ENCODE measurements at places on chromosomes 16 and 17.

- peak; percentile 72 for DNase-seq
These were observed 134.8 kb downstream of the HS3ST2 start for GRCh38 chr16:22948603-22949368.

DNA sequence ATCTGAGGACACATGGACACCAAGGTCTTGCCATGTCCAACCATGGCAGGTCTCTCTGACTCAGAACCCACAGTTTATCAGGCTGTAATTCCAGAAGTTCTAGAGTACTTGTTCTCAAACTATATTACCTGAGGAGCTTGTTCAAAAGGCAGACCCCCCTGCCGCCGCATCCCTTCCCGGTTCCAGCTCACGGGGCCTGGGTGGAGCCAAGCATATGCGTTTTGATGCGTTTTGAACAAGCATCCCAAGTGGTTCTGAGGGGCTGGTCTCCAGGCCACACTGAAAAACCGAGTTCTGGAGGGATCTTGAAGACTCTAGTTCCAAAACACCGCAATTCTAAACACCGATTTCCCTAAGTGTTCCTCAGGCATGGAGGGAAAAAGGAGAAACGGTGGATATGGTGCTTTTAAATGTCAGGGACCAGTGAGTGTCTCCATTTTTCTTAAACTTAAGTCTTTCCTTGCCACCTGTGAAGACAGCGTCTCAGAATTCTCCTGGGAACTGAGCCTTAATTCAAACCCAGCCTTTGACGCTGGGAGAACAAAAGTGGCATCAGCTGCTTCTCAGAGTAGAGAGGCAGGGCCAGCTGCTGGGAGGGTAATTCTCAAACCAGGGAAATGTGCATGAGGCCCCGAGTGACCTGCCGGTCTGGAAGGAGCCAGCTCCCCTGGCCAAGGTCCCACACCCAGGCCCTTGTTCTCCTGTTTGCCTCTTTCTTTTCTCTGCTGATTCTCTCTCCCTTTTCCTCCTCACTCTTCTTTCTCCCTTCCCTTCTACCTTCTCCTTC lies 84.4 kb upstream of the PLCG2 start:
- DNase-seq = no peak

- DNase-seq = no peak
These were observed 1.4 kb upstream of the ST6GALNAC1 start for GRCh38 chr17:76644995-76645394.

DNA sequence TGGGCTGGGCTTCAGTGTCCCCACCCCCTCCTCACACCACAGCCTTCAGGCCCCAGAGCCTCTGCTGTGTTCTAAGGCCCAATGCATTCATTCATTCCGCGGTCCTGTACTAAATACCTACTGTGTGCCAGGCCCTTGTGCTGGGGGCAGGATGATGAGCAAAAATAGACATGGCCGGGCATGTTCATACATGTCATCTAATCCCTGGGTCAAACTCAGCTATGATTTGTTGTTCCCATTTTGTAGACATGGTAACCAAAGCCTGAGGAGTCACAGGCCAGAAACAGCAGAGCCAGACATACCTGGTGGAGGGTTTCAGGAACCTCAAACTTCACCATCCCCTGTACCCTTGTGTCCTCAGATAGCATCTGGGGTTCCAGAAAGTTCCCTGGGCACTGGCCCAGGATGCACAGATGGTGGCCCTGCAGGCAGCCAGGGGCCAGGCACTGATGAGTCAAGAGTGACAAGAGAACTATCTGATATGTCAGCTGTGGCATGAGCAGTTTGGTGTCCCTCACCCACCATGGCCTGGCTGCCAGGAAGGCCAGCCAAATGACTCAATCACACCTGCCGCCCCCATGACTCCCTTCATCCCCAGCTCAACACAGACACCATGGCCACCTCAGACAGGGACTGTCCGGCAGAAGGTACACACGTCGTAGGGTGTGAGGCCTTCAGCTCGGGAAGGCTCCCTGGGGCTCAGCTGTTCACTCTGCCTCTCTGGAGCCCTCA lies 2.7 kb upstream of the RRAD start:
- DNase-seq = peak; percentile 41

DNA sequence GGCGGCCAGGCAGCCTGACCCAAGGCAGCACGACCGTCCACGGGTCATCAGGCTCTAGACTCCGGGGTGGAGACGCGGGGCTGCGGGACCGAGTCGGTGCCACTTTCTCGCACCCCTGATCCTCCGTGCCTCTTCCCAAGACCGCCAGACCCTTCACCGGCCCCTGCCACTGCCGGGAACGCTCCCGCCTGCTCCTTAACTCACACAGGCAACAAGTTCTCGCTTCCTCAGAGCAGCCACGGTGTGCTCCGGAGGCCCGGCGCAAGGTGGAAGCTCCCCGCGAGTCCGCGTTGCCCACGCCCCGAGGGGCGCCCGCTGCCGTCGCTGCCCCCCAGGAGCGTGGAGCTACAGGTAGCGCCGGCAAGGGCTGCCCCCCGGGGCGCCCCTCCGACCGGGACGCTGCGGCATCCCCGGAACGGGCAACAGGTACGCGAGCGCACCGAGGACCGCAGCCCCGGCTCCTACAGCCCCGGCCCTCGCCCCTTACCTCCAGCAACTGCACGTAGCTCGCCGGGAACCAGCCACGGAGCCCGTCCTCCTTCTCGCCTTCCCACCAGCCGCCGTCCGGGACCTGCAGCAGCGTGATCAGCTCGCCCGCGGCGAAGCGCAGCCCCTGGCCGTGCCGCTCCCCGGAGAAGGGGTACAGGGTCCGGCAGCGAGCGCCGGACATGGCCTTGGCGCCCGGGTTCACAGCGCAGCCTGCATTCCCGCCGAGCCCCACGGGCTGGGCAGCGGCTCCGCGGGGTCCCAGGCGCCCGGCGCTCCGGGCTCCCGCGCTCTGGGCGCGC lies 491 bp downstream of the GAS7 start:
- DNase-seq = peak; percentile 74

GRCh38 chr16:57486858-57487834 lies 853 bp upstream of the DOK4 start:
- no peak for DNase-seq

DNA sequence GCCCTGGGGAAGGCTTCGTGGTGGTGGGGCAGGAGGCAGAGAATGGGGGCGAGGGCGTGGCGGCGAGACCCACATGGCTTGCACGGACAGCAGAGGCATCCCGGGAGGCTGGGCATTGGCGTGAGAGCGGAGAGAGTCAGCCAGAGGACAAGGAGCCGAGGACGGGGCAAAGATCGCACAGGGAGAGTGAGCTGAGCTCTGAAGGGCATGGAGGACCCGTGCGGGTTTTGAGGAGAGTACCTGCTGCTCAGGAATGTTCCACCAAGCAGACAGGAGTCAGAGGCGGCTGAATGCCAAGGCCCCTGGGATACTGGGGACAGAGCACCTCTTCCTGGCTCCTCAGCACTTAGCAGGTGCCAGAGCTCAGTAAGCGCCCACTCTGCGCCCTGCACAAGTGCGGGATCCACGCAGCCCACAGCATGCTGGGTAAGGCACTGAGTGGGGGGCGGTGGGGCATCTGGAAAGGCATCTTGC lies 47.8 kb downstream of the ARHGAP27 start:
- DNase-seq = no peak

GRCh38 chr17:72594248-72594647 lies 473.4 kb downstream of the SOX9 start:
- no peak for DNase-seq

Data from Right ventricle myocardium inferior (tissue), 1 donor.